ENCODE measurements at places on chromosomes 4 and X.

DNA sequence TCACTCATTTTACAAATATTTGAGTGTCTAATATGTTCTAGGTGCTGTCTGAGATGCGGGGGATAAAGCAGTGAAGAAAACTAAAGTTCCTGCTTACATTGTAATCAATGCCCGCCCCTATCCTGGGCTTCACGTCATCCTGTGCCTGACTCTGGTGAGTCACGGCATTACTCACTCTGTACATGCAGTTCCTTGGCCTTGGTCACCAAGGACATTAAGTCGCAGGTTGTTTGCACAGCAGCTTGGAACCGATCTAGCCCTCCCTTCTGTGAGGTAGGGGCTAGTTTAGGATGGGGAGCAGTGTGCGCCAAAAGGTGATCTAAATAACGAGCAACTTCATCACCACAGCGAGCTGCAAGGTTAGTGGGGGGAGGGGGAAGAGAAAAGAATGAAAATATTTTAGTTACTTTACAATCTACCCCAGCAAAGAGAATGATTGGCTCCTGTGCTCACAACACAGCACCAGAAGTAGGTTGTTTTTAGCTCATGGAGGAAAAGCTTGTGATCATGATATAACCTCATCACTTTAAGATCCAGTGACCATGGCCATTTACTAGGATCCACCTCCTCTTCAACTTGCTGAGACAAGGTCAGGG, 48.0 kb upstream of the HDAC8 start:
- DNase-seq: no peak

DNA sequence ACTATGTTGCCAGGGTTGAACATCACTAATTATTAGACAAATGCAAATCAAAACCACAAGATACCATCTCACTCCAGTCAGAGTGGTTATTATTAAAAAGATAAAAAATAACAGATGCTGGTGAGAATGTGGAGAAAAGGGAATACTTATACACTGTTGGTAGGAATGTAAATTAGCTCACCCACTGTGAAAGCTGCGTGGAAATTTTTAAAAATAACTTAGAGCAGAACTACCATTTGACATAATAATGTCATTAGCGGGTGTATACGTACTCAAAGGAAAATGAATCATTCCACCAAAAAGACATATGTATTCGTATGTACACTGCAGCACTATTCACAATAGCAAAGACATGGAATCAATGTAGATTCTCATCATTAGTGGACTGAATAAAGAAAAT, 48.6 kb upstream of the UGT2A1 start:
- DNase-seq: no peak

GRCh38 chrX:130502016-130502570, 100.3 kb downstream of the RBMX2 start:
- no peak for DNase-seq

GRCh38 chr4:61400439-61401038, 200.4 kb downstream of the ADGRL3 start:
- no peak for DNase-seq

DNA sequence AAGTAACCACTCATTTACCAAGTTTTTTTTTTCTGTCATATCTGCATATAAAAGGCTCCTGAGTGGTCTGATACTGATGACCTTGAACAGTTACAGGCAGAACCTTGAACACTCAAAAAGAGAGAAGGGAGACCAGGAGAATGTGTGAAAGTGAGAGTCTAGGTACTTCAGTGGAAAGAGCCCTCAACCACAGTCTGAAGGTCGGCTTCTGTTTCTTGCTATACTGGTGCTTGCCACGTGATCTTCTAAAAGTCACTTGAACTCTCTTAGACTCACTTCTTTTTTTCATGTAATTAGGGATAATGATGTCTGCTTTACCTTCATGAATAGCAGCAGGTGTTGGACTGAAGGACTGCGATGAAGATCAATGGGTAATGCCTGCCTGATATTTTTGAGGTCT, 22.8 kb downstream of the GABRB1 start:
- DNase-seq: no peak

- no peak for DNase-seq
Measured at GRCh38 chrX:24563291-24564010, 83.7 kb downstream of the PCYT1B start.

Measured in cortex of kidney (tissue), 1 donor.